MCF 10A (cell line): ENCODE measurements at places on chromosomes 16 and 17. TPM values are rescaled to one million over a fixed set of nuclear protein-coding genes. Genes with fewer than 3 reads are reported as not detected.

DNA sequence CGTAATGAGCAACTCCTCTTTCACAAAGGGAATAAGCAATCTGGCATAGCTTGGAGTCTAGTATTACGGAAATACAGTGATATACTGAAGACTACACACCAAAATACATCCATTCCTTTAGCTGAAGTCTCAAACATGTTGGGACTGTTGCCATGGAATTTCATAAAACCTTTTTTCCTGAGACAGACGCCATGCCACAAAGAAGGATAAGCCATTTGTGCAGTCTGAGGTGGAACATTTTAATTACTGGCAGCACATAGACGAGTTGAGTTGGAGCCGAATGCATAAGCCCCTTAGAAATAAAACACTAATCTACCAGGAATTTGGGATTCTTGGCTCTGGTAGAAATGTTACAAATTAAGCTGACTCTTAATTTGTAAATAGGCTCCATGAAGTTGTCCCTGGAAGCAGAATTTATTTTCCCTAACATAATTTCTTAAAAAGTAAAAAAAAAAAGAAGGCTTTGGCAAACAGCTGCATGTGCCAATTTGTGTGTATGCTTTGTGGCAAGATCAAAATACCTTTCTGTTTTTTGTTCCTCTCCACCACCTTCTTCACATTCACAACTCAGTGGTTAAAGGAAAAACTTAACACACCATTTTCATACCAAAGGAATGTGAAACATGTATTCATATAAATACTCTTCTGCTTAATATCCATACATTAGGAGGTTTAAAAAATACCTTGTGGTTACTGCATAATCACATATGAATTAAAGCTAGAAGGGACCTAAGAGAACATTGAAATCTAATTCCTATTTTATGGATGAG, 25.5 kb downstream of the GRB7 start:
- no peak for DNase-seq
- H3K27ac ChIP-seq, result no peak overlapping the region
- peaks cover 76% of the 10 kb centered on the region for H3K27me3 ChIP-seq
- H3K4me1 ChIP-seq, result no peaks in the 10 kb centered on the region

- no peak overlapping the region for H3K27ac ChIP-seq
- no peaks in the 10 kb centered on the region for H3K27me3 ChIP-seq
- H3K4me1 ChIP-seq, result peaks cover 10% of the 10 kb centered on the region
- no peak overlapping the region for H3K4me3 ChIP-seq
- H3K36me3 ChIP-seq, result peaks cover 33% of the 10 kb centered on the region
- no peak for DNase-seq
These were observed 15.4 kb downstream of the KIFC3 start for GRCh38 chr16:57786632-57787518.

- peaks cover 7% of the 10 kb centered on the region for H3K4me1 ChIP-seq
- no peaks in the 10 kb centered on the region for H3K27me3 ChIP-seq
- H3K27ac ChIP-seq, result no peak overlapping the region
- no peak overlapping the region for H3K4me3 ChIP-seq
- peaks cover 4% of the 10 kb centered on the region for H3K36me3 ChIP-seq
- DNase-seq, result no peak
These were observed 18.1 kb downstream of the TRPV2 start for GRCh38 chr17:16433514-16433913.

DNA sequence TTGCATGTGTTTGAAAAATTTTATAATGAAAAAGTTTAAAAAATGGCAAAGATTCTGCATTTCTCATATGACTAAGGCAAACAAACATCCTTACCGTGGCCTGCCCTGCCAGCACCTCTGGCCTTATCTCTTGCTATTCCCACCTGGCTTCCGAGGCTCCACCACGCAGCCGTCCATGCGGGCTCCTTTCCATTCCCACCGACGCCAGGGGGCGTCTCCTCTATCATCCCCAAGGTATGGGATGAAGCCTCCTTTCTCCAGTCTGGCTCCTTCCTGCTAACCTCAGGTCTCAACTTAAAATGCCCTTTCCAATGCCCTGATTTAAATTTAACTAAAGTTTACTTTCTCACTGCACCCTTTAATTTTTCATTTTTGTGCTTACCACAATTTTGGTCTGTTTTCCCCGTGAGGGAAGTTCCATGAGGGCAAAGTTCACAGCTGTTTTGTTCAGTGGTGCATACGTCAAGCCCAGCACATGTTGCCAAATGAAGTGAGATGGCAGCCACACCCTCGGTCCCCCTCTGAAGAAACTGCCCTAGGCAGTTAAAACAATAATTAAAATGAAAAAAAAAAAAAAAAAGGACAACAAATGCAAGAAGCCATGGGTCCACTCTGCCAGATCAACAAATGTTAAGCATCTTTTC, 13.3 kb upstream of the SDK2 start:
- no peaks in the 10 kb centered on the region for H3K36me3 ChIP-seq
- peak; percentile 68 for DNase-seq
- no peak overlapping the region for H3K27ac ChIP-seq
- H3K4me1 ChIP-seq, result no peaks in the 10 kb centered on the region
- peaks cover 79% of the 10 kb centered on the region for H3K27me3 ChIP-seq

DNA sequence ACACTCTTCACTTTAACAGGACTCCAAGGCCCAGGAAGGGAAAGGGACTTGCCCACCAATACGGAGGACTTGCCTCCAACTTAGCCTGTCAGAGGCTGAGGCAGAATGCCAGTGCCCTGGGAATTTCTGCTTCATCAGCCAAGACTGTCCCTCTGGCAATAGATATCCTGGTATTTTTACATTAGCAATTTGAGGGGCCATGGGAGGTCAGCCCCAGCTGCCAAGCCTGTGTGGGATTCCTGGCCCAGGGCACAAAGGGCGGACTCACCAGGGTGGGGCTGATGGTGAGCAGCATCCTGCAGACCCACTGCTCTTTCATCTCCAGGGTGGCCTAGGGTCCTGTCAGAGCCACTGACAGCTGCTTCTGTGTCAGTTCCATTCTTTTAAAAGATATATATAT, 78.3 kb upstream of the CIBAR2 start:
- peaks cover 7% of the 10 kb centered on the region for H3K4me1 ChIP-seq
- no peak overlapping the region for H3K27ac ChIP-seq
- H3K27me3 ChIP-seq, result no peaks in the 10 kb centered on the region
- no peak for DNase-seq
- no peak overlapping the region for H3K4me3 ChIP-seq

Gene NDEL1
- 95.3 and 112 TPM in 2 replicates for total RNA-seq

DNA sequence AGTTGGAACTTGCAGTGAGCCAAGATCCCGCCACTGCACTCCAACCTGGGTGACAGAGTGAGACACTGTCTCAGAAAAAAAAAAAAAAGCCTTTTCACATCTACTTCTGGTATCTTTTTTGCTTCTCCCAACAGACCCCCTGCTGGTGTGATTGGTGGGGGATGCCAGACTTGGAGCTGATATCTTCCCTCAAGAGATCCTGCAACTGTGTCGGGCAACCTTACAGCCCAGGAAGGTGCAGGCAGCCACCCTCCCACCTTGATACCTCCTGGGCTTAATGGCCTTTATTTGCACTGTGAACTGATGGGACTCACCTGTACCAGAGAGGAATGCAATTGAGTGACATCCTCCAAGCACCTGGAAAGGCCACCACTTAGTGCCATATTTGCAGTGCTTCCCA, 142.3 kb downstream of the RGS9 start:
- no peak overlapping the region for H3K27ac ChIP-seq
- H3K27me3 ChIP-seq, result peaks cover 15% of the 10 kb centered on the region
- H3K4me3 ChIP-seq, result no peak overlapping the region
- H3K36me3 ChIP-seq, result no peaks in the 10 kb centered on the region
- DNase-seq, result no peak

- H3K4me3 ChIP-seq, result no peak overlapping the region
- H3K4me1 ChIP-seq, result peaks cover 24% of the 10 kb centered on the region
- H3K27me3 ChIP-seq, result no peaks in the 10 kb centered on the region
- DNase-seq, result peak; percentile 8
These were observed 5.3 kb downstream of the RBBP6 start for GRCh38 chr16:24544640-24545039.

GRCh38 chr17:70091005-70091568, 16.1 kb downstream of the KCNJ16 start:
- H3K27me3 ChIP-seq, result no peaks in the 10 kb centered on the region
- no peaks in the 10 kb centered on the region for H3K36me3 ChIP-seq
- DNase-seq, result no peak
- peak overlapping the region; percentile 2 for H3K27ac ChIP-seq
- H3K4me3 ChIP-seq, result no peak overlapping the region

GRCh38 chr17:64214950-64215349, 48.1 kb downstream of the TEX2 start:
- peaks cover 34% of the 10 kb centered on the region for H3K4me1 ChIP-seq
- peaks cover 38% of the 10 kb centered on the region for H3K36me3 ChIP-seq
- no peak overlapping the region for H3K4me3 ChIP-seq
- no peaks in the 10 kb centered on the region for H3K27me3 ChIP-seq

DNA sequence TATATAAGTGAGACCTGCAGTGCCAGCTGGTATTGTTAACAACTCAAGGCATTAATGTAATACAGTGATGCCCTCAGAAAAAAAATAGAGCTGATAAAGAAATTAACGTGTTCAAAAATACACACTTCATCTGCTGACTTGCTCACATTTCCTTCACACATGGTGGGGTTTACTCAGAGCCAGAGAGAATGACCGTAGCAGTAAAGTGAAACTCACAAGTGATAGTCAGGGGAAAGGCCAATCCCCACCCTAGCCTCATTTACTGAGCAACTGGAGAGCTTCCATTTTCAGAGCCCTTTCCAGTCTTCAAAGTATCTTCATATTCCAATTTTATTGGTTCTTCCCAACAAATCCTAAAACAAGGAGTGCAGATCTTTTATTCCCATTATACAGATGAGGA, 74.0 kb upstream of the HLF start:
- no peak overlapping the region for H3K4me3 ChIP-seq
- H3K27ac ChIP-seq, result no peak overlapping the region
- no peak for DNase-seq
- no peaks in the 10 kb centered on the region for H3K36me3 ChIP-seq
- no peaks in the 10 kb centered on the region for H3K4me1 ChIP-seq

Gene CALB2
- total RNA-seq, result 0.23 TPM in 1 of 2 replicates, not detected in the other

- no peak for DNase-seq
- H3K36me3 ChIP-seq, result no peaks in the 10 kb centered on the region
- no peak overlapping the region for H3K27ac ChIP-seq
- no peak overlapping the region for H3K4me3 ChIP-seq
- peaks cover 26% of the 10 kb centered on the region for H3K4me1 ChIP-seq
These were observed 50.8 kb downstream of the SOCS1 start for GRCh38 chr16:11205065-11205699.

DNA sequence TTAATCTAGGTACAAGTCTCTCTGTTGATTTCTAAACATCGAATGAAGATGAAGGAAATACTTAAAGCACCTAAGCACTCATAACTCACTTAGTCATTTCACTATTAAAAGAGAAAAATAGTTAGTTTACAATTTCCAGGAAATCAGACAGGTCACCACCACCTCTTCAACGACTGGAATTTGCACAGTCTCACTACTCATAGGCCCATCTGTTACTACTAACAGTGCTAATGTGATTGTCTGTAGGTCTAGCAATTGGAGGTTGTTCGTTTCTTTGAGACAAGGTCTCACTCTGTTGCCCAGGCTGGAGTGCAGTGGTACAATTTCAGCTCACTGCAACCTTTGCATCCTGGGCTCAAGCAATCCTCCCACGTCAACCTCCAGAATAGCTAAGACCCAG, 444.6 kb downstream of the MAF start:
- H3K4me1 ChIP-seq, result no peaks in the 10 kb centered on the region
- no peak overlapping the region for H3K27ac ChIP-seq
- H3K27me3 ChIP-seq, result no peaks in the 10 kb centered on the region
- no peaks in the 10 kb centered on the region for H3K36me3 ChIP-seq
- no peak for DNase-seq

DNA sequence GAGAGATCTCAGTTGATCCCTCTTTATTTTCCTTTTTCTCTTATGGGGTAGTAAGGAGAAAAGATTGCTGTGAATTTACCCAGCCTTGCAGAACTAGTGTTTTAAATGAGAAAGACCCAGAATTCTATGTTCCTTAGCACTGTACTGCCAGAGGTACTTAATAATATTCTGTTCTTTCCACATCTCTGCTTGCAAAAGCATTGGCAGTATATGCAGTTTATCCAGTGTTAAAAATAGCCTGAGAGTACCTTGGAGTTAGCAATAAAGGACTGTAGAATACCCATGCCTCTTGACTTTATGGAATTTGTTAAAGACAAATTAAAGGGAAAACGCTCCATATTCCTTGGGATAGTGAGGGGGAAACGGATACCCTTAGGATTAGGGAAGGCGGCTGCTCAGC, 11.9 kb downstream of the SLC7A6 start:
- H3K4me3 ChIP-seq, result no peak overlapping the region
- peak overlapping the region; percentile 77 for H3K27ac ChIP-seq
- H3K4me1 ChIP-seq, result peaks cover 18% of the 10 kb centered on the region
- no peak for DNase-seq
- peaks cover 74% of the 10 kb centered on the region for H3K36me3 ChIP-seq
- no peaks in the 10 kb centered on the region for H3K27me3 ChIP-seq

Gene KCNAB3
- total RNA-seq, result 4.2 and 10.0 TPM in 2 replicates

- peak overlapping the region; percentile 96 for H3K4me3 ChIP-seq
- peak; percentile 52 for DNase-seq
- H3K27me3 ChIP-seq, result no peaks in the 10 kb centered on the region
- H3K36me3 ChIP-seq, result peaks cover 11% of the 10 kb centered on the region
These were observed 982 bp downstream of the SPAG9 start for GRCh38 chr17:51119415-51120356.

Gene PRDM7
- not detected in 2 replicates for total RNA-seq

DNA sequence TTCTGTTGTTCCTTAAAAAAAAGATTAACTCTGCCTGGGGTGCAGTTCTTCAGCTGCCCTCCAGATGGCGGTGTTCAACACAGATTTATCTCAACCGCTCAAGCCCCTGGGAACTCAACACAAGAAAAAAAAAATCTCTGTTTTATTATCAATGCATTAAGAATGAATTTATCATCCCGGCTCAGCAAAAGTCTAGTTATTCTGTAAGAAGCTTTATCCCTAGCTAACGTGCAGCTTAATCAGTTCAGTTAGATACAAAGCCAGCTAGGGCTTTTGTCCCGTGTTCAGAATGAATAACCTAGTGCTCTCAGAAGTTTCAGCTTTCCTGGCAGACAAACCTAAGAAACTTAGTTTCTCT, 475.9 kb upstream of the CCL2 start:
- no peak overlapping the region for H3K4me3 ChIP-seq
- no peaks in the 10 kb centered on the region for H3K36me3 ChIP-seq
- no peaks in the 10 kb centered on the region for H3K27me3 ChIP-seq
- no peaks in the 10 kb centered on the region for H3K4me1 ChIP-seq
- peak; percentile 30 for DNase-seq

DNA sequence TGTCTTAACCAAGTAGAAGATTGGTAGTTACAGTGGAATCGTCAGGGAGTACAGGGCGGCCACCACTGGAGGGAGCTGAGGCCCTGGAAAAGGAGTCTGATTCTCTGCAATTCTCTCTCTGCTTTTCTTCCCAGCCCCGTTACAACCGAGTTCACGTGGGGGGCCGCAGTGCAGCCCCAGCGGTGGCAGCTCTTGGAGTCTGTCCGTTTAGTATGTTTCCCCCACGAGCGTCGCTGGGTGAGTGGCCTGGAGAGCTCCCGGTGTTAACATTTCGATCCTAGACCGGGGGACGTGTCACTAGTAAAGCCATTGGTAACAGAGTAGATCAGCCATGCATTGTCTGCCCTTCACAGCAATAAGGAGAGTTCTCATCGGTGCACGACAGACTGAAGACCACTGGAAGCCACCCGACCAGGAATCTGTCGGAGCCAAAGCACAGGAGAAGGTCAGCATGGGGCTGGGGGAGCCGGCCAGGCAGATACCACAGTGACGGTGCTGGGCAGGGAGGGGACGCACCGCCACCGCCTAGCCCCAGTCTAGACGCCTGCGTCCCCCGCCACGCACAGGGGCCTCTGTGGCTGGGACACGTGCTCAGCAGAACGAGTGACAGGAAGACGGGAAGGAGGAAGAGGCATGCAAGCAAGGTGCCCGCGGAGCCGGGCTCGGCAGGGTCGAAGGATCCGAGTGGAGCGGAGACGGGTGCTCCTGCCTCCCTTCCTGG, 15.7 kb downstream of the SLC16A3 start:
- peaks cover 68% of the 10 kb centered on the region for H3K4me1 ChIP-seq
- H3K27ac ChIP-seq, result peak overlapping the region; percentile 70
- peaks cover 100% of the 10 kb centered on the region for H3K36me3 ChIP-seq
- no peaks in the 10 kb centered on the region for H3K27me3 ChIP-seq

Gene TSPAN10
- 1.8 and 2.1 TPM in 2 replicates for total RNA-seq
